Tibial nerve (tissue), 4 donors: ENCODE measurements at places on chromosomes 7 and 10.
A peak's percentile ranks its signal among the peaks of the same experiment; 100 is the strongest.

GRCh38 chr10:95384011-95384704 is 93.4 kb upstream of the PDLIM1 start:
- no peak for DNase-seq

DNA sequence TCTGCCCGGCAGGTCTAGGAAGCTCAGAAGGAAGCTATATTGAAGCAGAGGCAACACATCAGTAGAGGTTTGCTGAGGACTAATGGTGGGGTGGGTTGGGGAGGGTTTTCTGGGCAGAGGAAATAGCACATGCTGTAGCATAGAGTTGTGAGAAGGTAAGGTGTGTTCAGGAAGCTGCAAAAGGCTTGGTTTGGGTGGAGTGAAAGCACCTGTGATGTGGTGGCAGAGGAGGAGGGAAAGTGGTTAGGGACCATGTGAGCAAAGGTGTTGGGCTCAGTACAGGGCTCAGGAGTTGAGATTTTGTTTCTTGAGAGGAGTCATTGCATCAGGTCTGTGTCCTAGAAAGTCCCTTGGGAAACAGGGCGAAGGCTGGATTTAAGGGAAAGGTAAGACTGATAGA is 294.6 kb downstream of the SORCS3 start:
- no peak for DNase-seq

DNA sequence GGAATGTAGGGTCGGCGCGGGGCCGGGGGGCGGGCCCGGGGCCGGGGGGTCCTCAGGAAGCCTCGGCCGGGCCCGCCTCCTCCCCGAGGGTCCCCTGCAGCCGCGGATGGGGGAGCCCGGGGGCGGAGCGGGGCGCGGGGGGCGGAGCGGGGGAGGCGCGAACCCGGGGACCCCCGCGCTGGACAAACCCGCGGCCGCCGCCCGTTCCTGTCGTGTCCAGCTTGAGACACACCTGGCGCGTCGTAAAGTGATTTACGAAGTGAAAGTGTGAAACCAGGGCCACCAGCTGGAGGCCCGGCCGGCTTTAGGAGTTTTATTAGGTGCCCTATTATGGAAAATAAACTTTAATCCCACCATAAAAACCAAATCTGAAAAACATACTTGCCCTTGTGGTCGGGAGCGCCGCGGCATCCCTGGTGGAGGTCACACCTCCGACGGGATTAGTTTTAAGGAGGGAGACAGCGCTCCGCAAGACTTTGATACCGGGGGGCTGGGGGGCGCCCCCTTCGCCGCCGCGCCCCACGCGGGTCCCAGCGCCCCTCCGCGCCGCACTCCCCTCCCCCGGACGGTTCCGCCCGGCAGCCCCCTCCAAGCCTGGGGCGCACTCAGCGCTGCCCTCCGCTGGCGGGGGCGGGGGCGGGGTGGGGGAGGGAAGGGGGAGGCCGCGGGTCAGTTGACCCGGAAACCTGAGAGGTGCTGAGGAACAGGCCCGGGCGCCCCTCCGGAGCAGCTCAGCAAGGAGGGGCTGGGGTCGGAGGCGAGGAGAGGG is 10.3 kb downstream of the MNX1 start:
- no peak for DNase-seq

DNA sequence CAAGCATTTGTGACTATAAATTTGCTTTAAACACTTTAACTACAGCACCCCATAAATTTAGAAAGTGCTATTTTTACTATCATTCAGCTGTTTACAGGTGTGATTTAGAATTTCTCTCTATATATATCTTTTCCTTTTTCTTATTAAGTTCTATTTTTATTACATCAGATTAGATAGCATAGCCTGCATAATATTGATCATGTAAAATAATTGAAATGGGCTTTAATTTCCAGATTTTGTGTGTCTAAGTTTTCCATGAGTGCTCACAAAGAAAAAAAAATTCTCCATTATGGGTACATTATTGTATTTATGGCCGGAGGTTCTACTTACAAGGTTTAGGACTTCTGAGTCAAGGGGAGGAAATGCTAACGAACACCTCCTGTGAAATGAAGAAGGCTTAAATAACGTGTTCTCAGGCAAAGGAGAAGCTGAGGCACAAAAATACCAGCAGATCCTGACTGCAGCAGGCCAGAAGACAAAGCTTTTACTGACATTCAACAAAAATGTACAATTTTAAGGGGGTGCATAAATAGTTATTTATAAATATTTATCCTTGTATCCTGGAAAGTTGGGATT is 114.2 kb downstream of the RNF133 start:
- DNase-seq: no peak

DNA sequence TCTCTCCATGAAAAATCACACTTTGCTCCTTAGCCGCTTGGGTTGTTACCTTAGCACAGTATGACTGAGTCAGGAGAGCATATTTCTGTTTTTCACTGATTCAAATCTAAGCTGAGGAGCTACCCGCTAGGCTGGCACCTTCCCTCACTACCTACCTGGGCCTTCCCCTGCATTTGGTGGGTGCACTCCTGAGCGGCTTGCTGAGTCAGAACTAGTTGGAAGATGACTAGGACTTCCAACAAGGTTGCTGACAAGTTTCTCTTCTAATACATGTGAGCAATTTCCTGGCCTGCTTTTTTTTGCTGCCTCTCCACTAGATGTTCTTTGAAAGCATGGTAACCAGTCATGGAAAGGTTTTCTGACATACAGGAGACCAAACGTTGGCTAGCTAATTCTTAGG is 43.8 kb upstream of the SEC61G start:
- no peak for DNase-seq

DNA sequence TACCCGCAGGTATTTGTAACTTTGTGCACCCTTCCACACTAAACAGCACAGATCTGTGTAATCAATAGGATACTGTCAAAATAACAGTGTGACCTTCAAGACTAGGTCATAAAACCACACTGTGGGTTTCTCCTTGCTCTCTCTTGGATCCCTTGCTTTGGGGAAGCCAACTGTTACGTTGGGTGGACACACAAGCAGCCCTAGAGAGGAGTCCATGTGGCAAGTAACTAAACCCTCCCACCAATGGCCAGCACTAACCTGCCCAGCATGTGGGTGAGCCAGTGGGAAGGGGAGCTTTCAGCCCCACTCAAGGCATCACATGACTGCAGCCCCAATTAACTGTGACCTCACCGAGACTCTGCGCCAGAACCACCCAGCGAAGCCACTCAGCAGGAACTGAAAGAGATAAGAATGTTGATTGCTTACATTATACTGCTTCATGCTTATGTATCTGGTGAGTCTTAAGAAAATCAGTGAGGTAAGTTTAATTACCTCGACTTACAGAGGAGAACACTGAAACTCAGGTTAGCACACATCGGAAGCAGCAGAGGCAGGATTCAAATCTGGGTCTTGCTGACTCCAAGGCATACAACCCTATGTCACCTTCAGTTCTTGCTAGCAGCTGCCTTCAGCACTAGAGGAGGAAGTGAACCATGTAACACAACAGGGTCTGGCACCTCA is 9.4 kb upstream of the ZC3HAV1 start:
- no peak for DNase-seq

GRCh38 chr7:77393954-77394353 is 22.2 kb downstream of the GSAP start:
- no peak for DNase-seq

- no peak for DNase-seq
Measured at GRCh38 chr10:100740476-100741377, 4.7 kb upstream of the PAX2 start.

- no peak for DNase-seq
Measured at GRCh38 chr7:98869597-98870120, at the start of gene TMEM130. TSS of gene TMEM130 (minus strand) at chr7:98870014. CDS start at chr7:98869861, 153 bp downstream.

- peak; percentile 61 for DNase-seq
Measured at GRCh38 chr10:44126291-44126717, 258.6 kb downstream of the CXCL12 start.

DNA sequence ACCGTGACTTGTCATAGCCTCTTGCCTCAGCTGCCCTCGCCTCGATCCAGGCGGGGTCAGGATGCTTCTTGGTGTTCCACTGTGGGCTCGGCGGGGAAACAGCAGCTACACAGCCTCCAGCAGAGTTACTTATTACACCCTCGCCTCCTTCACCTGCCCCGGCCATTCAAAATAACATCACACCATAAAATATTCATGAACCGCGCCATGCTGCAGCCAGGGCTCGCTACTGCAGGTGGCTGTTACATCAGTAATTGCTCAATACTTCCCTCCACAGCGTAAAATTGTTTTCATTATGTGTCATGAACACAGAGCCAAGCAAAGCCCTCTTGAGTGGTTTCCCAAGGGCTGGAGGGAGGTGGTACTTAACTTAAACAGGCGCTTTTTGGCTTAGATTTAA is 241.5 kb upstream of the SP8 start:
- no peak for DNase-seq

DNA sequence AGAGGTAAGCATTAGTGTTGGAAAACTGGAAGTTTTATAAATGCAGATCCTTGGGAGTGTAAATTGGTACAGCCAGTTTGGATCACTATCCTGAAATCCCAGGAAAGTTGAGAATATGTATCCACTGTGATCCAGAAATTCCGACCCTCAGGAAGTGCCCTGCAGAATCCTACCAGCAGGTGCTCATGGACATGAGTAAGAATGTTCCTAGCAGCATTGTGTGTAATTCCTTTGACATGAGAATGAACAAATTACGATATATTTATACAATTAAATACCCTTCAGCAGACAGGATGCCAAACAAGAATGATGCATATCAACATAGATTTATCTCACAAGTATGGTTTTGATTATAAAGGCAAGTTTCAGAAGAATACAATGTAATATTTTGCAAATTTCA is 181.6 kb downstream of the XPNPEP1 start:
- no peak for DNase-seq

DNA sequence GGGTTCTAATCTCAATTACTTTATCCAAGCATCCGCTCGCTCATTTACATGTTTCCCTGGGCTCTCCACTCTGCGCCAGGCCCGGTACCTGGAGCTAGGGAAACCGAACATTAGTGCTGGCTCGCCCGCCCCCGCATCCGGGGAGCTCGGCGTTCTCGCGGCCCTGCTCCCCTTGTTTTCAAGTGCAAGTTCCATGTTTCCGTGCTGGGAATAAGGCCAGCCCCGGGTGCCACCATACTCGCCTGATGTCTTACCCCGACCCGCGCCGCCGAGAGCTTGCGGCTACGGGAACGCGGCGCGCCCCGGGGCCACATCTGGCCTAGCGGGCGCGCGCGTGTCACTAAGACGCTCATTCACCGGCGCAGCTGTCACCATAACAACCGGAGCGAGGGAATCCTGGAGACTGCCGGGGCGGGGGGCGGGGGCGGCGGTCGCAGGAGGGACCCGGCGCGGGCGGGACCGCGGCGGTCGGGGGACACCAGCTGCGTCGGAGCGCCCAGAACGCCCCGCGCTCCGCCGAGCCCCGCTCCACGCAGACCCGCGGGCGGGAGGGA is at the start of gene NEURL1:
Gene NEURL1, plus strand, starts transcription at position 344 of the 554 bp plus-strand sequence. CDS start 683 bp downstream, outside the sequence.
- DNase-seq: no peak

DNA sequence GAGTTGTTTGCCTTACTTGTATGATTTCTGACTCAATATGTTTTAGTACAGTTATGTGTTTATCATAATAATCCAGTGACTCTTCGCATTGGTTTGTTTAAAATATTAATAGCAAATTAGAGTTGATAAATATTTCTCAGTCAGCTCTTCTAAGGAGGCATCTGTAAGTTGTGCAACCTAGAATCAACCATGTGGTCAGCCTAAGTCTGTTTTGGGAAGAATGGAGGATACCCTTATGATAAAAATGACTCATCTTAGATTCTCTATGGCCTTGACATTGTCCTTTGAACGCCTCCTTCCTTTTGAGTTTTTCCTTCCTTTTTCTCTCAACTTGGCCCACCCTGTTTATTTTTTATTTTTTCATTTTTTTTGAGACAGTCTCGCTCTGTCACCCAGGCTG is 18.8 kb downstream of the DNAJC9 start:
- no peak for DNase-seq

- DNase-seq: no peak
Measured at GRCh38 chr10:37895674-37896073, 38.3 kb upstream of the ZNF248 start.

DNA sequence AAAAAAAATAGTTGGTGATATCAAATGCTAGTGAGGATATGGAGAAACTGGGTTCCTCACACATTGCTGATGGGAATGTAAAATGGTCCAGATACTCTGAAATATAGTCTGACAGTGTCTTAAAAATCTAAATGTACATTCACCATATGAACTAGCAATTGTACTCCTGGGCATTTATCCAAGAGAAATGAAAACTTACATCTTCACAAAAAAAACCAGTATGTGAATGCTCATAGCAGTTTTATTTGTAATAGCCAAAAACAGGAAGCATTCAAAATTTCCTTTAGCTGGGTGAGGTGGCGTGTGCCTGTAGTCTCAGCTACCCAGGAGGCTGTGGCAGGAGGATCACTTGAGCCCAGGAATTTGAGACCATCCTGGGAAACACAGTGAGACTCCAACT is 2.1 kb upstream of the SSC4D start:
- DNase-seq: no peak

- no peak for DNase-seq
Measured at GRCh38 chr7:131480384-131481315, 75.8 kb downstream of the PODXL start.

- no peak for DNase-seq
Measured at GRCh38 chr10:6101181-6101580, 12.3 kb downstream of the RBM17 start.

GRCh38 chr7:158809596-158809995 is 19.7 kb downstream of the ESYT2 start:
- no peak for DNase-seq

DNA sequence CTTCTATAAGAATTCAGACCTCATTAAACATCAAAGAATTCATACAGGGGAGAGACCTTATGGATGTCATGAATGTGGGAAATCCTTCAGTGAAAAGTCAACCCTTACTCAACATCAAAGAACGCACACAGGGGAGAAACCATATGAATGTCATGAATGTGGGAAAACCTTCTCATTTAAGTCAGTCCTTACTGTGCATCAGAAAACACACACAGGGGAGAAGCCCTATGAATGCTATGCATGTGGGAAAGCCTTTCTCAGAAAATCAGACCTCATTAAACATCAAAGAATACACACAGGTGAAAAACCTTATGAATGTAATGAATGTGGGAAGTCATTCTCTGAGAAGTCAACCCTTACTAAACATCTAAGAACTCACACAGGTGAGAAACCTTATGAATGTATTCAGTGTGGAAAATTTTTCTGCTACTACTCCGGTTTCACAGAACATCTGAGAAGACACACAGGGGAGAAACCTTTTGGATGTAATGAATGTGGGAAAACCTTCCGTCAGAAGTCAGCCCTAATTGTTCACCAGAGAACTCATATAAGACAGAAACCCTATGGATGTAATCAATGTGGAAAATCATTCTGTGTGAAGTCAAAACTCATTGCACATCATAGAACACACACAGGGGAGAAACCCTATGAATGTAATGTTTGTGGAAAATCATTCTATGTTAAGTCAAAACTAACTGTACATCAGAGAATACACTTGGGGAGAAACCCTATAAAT is 24.1 kb downstream of the ZNF37A start:
- DNase-seq: no peak

GRCh38 chr7:47314248-47314647 is 267.7 kb downstream of the TNS3 start:
- DNase-seq: no peak

DNA sequence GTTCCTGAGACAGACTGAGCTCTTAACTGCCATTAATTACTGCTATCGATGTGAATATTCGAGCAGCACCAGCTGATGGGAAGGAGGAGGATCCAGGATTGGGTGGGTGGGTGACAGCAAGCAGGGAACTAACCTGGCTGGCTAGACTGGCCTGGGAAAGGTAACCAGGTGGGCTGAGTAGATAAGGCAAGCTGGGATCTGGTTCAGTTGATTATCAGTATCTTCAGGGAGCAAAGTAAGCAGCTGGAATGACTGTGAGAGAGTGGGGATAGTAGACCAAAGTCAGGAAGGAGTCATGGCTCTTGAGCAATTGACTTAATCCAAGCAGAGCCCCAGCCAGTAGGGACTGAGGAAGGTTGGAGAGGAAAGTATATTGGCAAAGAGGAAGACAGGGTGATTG is 46.9 kb upstream of the KMT2E start:
- no peak for DNase-seq

- peak; percentile 32 for DNase-seq
Measured at GRCh38 chr10:52644373-52645186, 128.0 kb downstream of the MBL2 start.
